Stimulated activated CD8-positive, alpha-beta memory T cell treated with anti-CD3 and anti-CD28 coated beads, Interleukin-15, amount 100 ng/mL, for 48 hours (primary cell): ENCODE measurements at places on chromosomes 6 and 20.

GRCh38 chr20:34994509-34995131 lies 39.0 kb downstream of the MYH7B start:
- DNase-seq: no peak

GRCh38 chr6:16901782-16902181 lies 140.5 kb upstream of the ATXN1 start:
- DNase-seq: no peak

- DNase-seq: no peak
Measured at GRCh38 chr20:62405981-62406513, 1.0 kb downstream of the CABLES2 start.

- DNase-seq: no peak
Measured at GRCh38 chr6:52976149-52976548, 18.9 kb downstream of the GSTA4 start.

DNA sequence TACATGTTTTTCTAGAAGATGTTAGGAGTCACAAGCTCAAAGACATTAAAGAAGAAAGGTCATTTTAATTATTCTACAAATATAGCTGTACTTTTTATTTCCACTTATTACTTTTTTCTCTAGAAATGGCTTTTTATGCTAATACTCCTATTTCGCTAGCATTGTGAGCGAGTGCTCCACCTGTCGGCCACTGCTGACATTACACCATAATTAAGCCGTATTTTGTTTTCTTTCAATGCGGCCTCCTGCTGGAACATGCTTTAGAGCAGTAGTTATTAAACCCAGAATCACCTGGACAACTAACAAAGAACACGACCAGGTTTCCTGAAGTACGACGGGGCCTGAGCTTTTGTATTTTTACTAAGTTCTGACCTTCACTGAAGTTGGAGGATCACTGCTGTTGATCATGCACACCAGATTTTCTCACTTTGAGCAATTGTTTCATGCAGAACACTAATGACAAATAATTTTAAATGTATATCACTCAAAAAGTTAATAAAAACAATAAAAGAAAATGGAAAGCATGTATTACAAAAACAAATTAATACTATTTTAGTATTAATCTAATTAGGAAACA lies 74.1 kb upstream of the PAK5 start:
- DNase-seq: no peak

GRCh38 chr6:129525055-129525454 lies 184.9 kb downstream of the ARHGAP18 start:
- DNase-seq: no peak

GRCh38 chr6:5095236-5095635 lies 10.1 kb downstream of the PPP1R3G start:
- no peak for DNase-seq

DNA sequence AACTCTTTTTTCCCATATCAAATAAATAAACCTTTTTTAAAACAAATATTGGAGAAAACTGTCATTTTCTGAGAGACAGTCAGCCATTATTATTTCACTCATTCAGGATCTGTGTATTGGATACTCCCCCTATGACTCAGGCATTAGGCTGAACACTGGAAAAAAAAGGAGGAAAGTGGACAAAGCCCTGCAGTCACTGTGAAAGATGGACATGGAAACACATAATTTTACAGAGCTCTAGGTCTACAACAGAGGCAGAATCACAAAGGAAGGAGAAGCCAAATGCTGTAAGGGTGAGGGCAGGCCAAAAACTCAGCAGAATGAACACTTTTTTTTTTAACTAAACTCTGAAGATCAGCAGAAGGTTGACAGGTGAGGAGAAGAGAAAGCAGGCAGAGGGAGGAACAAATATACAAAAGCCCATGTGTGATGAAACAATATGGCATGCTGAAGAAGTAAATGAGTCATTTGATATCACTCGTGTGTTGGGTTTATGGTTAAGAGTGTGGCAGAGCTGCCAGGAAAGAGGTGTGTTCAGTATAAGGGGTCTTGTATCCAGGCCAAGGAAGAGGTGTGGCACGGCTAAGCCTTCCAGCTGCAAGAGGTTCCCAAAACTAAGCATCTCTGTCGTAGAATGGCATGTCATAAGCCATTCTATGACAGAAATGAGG lies 39.1 kb downstream of the EPB41L2 start:
- no peak for DNase-seq

GRCh38 chr20:19256906-19257595 lies 44.6 kb downstream of the SLC24A3 start:
- no peak for DNase-seq

DNA sequence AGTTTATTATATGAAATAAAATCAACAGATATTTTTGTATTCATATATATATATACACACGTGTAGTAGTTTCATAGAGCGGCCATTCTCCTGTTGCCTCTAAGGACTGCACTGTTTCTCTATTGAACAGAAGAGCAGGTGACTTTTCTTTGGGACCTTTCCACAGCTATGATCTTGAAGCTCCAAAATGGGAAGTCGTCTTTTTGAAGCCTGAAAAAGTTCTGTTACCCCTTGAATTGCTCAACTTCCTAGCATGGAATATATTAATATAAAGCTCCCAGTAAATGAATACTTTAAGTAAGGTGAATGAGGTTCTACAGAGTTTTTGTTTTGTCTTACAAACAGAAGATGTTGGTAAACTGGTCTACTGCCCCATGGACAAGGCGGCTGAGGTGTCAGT lies 42.2 kb upstream of the ADTRP start:
- no peak for DNase-seq

- no peak for DNase-seq
Measured at GRCh38 chr20:37741570-37741969, 47.7 kb downstream of the CTNNBL1 start.
